Fibroblast of gingiva (primary cell): ENCODE measurements at places on chromosomes 1 and 21.

DNA sequence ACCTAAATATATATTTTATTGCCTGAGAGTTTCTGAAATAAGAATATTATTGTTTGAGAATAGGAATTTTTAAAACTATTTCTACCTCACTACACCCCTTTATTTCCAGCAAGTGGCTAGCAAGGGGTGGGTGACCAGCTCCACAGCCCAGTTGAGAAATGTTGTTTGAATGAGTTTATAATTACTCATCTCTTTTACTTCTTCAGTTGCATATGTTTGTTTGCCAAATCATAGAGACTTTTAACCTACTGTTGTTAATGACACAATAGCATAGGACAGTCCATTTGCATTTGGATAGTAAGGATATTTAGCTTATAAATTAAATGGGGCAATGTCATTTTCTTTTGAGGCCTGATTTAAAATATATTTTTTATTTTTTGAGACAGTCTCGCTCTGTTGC is 127.8 kb downstream of the NRDC start:
- peak; percentile 36 for DNase-seq

GRCh38 chr1:214634267-214634666 is 31.3 kb downstream of the CENPF start:
- no peak for DNase-seq

DNA sequence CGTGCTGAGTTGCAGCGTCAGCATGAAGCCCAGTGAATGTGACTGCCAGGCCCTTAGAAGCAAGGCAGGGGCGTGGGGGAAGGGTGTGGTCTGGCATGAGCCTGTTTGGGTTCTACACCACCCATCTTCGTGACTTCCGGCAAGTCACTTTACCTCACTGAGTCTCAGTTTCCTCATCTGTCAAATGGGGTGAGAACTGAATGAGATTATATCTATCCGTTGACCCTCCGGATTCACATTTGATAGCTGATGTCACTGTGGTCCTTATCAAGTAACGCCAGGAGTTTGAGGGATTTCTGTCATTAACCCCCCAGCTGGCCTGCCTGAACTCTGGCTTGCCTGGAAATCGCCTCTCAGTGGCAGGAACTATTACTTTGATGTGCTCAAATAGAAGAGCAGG is 15.6 kb downstream of the MRPL37 start:
- no peak for DNase-seq

- DNase-seq: no peak
These were observed 59.1 kb downstream of the SLC19A1 start for GRCh38 chr21:45482899-45483821.

DNA sequence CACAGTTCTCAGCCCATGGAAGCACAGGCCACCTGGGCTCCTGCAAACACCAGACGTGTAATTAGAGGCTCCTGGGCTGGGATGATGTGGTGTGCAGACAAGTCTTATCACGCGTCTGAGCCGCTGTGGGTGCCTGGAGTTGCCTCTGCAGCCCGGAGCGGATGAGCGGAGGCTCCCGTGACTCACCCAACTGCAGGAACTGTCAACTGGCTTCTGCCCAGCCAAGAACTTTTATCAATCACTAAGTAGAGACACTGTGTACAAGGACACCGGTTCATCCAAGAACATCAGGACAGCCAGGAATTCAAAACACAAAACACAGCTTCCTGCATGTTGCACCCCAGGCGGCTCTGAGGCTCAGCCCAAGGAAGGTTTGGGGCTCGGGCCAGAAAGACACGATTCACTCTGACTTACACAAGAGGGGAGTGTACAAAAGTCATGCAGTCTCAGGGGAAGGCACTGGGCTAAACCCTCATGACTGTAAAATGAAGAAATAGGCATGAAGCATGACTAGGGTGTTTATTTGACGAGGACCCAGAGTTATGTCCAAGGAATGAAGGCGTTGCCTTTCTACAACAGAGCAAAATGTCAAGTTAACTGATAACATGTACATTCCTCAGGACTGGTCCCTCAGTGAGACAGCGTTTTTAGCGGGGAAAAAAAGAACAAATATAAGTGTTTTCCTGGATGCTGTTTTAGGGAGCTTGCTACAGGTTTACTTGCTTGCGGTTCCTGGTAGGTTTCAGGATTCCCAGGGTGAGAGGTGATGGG is 21.1 kb downstream of the ERRFI1 start:
- peak; percentile 99 for DNase-seq

- no peak for DNase-seq
These were observed 450 bp downstream of the S100A10 start for GRCh38 chr1:151993084-151993733.

DNA sequence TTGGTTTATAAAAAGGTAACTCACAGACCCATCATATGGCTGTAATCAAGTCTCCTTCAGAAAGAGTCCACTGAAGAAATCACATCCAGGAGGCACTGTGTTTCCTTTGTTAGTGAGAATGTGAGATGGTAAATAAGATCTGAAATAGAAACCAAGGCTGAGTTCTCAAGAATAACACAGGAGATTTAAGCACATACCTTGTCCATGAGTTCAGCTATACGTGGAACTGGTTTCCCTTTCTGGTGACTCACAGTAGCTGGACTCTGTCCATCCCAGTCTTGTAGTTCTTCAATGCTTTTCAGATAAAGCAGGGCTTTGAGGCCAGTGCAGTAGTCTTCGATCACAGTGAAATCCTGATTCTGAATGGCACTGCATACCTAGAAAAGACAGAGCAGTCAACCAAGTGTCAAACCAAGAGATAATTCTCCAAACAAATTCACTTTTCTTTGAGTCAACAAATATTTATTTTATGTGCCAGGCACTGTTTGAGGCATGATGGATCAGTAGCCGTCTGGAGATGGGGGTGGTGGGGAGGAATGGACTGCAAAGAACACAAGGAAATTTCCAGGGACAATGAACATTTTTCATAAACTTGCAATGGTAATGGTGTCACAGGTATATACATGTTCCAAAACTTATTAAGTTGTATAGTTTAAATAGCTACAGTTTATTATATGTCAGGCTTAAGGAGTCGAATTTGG is 471.4 kb downstream of the PTBP2 start:
- DNase-seq: peak; percentile 83

DNA sequence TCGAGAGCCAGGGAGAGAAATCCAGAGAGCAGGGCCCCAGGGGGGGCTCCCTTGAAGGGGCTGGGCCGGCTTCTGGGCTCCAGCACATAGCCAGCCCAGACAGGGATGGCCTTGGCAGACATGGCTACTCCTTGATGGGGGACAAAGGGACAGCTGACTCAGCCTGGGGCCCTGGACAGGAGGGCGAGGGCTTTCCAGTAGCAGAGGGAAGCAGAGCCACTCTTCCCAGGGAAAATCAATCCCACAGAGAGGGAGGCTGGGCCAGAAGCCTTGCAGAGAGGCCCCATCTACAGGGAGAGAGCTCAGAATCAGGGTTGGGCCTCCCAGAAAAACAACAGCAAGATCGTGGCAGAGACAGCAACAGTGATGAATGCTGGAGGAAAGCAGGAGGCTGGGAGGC is 15.6 kb downstream of the IGFN1 start:
- no peak for DNase-seq

DNA sequence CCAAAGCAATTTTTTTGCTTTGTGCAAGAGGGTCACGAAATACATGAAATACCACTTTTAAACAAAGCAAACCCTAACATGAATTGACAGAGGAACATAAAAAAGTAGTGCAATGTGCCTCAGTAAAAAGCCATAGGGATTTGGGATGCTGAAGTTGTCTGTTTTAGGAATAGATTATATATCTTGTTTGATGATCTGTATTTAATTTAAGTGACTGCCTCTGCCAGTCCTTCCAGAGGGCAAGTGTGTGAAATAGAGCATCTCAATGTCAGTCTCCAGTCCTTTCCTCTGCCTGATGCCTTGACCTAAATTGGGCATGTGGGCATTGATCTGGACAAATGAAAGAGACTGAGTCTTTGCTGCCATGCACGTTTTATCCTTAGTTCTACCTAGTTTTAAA is 222.8 kb downstream of the PTPRC start:
- DNase-seq: no peak

- no peak for DNase-seq
These were observed 526.9 kb downstream of the MATN1 start for GRCh38 chr1:30196457-30196856.

GRCh38 chr21:45453308-45453950 is 48.5 kb downstream of the COL18A1 start:
- DNase-seq: no peak

DNA sequence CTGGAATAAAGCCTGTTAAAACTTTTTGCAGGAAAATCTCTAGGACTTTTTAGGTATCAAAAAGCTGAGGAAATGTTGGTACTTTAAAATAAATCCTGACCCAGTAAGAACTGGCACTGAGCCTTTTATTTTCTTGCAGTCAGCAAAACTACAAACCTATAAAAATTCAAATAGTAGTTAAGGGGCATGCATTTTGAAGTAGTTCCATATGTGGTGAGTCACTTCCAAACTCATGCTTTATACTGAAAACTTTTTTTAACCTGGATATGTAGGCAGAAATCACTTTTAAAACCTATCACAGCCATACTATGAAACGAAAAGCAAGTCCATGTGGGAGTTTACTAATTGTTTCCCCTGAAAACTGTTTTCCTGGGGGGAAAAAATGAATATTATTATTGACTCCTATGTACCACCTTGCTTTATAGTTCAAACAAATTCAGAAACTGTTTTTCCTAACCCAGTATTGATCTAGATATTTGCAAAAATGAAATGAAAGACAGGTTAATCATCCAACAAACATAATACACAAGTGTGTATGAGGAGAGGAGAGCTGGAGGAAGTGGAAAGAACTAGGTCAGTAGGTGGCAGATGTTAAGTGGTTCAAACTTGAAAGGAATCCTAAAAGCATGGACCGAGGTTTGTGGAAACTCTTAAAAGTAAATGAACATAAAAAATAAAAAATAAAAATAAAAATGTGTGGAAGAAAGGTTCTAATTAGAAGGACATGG is 30.5 kb downstream of the NRIP1 start:
- DNase-seq: peak; percentile 43

- no peak for DNase-seq
These were observed 25.5 kb upstream of the SEC16B start for GRCh38 chr1:177995369-177995768.

- no peak for DNase-seq
These were observed 75.1 kb downstream of the PGM1 start for GRCh38 chr1:63668298-63668697.

DNA sequence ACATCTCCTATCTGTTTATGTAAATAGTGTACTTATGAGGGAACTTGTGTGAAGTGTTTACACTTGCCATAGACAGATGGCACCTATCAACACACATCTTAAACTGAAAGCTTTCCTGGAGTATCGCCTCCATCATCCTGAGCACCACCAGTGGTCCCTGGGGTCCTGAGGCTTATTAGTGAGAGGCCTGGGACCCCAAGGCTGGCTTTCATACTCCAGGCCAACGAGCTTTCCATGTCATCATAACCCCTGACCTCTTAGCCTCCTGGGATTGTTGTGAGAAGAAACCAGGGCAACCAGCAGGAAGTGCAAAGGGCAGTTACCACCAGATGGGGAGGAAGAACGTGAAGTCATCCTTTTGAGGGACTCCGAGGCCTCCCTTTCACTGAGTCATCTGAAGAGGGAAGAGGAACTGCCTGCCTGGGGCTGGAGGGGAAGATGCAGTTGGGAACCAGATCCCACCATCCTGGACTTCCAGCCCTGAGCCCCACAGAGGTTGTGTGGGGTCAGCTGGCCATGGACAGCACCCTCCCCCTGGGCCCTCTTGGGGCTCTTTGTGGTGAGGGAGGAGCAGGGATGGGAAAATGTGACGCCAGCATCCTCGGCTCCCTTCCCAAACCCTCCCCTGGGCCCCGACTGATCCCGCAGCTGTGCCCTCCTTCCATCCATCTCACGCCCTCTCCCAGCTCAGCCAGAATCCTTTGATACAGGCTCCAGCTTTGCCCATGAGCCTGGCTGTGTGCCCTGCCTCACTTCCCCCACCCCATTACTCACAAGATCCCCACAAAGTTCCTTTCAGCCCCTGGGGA is 5.8 kb downstream of the INKA2 start:
- DNase-seq: peak; percentile 94

DNA sequence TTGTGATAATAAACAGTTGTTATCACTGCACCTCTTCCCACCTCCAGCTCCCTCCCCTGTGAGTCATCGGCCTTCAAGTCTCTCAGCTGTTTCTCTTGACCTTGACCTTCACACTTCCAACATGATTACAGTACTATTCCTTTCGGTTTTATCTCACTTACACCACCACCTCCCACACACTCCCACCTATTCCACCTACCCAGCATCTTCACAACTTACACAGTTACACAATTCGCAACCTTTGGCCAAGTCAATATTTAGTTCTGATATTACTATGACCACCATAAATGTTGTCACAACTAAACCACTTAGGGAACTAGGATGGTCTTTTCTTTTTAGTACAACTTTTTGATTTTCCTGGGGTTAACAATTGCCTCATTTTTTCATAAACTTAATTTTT is 60.2 kb downstream of the RIPK4 start:
- DNase-seq: no peak

DNA sequence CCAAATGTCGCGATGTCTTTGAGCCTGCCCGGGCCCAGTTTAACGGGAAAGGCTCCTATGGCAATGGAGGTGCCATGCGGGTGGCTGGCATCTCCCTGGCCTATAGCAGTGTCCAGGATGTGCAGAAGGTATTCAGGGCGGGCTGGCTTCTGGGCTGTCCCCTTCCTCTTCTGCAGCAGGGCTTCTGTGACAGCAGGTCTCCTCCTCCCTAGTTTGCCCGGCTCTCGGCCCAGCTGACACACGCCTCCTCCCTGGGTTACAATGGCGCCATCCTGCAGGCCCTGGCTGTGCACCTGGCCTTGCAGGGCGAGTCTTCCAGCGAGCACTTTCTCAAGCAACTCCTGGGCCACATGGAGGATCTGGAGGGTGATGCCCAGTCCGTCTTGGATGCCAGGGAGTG is 3.0 kb downstream of the ADPRS start:
- DNase-seq: no peak

- no peak for DNase-seq
These were observed 21.4 kb upstream of the NPPB start for GRCh38 chr1:11880181-11880575.

GRCh38 chr1:32884032-32884372 is 2.3 kb upstream of the HPCA start:
- no peak for DNase-seq

- no peak for DNase-seq
These were observed 393.8 kb downstream of the NTNG1 start for GRCh38 chr1:107534632-107535031.

DNA sequence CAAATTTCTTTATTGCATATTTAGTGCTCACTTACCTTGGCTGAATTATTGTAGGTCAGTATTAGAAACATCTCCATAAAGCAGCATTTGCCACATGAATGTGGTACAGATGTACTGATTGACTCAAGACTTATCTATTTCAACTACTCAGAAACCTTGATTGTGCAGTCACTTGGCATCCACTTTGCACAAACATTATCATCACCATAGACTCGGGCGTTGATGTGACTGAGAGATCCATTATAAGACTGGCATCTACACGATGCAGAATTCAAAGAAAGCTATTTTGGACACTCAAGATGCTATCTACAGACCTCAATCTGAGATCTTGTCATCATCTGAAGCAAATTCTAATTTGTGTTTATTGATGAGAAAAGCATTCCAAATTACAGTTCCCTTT is 102.8 kb upstream of the USP25 start:
- no peak for DNase-seq

DNA sequence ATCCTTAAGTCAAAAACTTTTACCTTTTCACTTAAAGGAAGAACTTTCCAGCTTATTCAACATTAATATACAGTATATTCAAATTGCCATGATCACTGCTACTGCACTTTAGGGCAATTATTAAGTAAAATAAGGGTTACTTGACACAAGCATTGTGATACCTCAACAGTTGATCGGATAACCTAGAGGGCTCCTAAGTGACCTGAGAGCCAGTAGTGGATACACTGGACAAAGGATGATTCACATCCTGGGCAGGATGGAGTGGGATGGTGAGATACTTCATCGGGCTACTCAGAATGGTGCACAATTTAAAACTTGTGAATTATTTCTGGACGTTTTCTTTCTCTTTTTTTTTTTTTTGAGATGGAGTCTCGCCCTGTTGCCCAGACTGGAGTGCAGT is 54.5 kb upstream of the PPM1J start:
- no peak for DNase-seq
